ENCODE measurements at places on chromosomes 12 and 14. TPM values are rescaled to one million over a fixed set of nuclear protein-coding genes. Genes with fewer than 3 reads are reported as not detected.

DNA sequence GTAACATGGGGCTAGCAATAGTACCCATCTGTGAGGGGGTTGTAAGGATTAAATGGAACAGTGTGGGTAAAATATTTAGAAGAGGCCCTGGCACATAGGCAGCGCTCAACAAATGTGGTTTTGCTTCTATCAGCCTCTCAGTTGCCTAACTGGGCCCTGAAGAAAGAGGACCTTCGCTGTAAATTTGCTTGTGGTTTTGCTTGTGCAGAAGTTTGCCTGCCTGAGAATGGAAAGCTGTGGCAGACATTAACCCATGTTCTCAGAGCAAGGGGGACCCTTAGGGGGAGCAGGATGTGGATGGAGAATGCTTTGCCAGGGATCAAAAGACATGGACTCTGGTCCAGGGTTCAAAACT is 160.1 kb downstream of the BRMS1L start:
- no peak for DNase-seq

DNA sequence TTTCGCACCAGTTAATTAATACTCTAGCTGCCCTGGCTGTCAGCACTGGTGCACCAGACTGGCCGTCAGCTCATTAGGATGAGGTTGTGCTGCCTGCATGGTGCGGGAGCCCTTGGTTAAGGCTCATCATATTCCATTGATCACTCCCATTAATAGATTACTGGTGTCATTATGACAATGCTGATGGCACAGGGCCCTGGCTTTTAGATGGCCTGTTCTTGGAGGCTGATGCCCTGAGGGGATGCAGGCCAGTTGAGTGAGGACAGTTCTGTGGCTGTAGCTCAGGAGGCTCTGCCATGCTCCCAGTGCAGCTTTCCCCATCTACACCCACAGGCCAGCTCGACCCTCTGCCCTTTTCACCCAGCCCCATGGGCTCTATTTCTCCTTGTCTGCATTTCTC is 126.6 kb downstream of the PRMT8 start:
- no peak for DNase-seq

Gene KCNH3
- 0.58 TPM for total RNA-seq

- DNase-seq = no peak
Observed at GRCh38 chr12:122187466-122187865, 4.5 kb downstream of the LRRC43 start.

Gene SBNO1
- 30.2 TPM for total RNA-seq

DNA sequence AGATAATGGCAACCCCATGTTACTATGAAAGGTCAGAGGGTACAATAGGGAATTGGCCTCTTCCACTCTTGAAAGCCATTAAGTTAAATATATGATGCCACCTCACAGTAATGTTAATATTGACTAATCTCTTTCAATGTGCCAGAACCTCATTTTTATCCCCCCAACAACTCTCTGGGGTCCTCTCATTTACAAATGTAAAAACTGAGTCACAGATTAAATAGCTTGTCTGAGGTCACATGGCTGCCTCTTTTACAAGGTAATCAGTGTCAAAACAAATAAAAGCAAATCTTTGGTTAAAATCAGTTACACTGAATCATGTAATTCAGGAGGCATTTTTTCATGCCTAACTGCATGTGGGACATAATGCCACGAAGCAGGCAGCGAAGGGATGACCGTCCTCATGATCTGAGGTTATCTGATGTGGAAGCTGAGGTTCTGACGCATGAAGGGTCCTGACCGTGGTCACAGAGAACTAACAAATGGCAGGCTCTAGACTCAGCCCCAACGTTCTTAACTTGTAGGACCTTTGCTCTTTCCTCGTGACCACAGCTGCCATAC is 78.5 kb downstream of the PTPN21 start:
- DNase-seq = no peak

DNA sequence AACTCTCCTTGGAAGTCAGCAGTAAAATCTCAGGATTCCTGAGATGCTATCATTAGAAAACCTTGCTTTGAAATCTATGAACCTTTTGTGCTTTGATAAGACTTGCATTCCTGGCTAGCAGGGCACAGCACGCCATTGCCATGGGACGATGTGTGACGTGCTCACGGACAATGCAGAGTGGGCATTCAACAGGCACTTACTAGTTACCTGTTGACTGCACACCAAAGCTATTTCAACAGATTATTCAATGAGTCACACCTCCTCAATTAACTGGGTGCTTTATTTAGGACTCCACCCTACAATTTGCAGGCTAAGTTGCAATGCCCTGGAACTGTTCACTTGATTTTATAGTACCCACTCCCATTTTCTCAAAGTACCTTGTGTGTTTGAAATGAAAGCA is 11.3 kb downstream of the NOS1 start:
- DNase-seq = no peak

Gene KRT82
- not detected for total RNA-seq

- DNase-seq = no peak
Observed at GRCh38 chr12:92261071-92261470, 115.4 kb upstream of the BTG1 start.

Gene GLS2
- 0.79 TPM for total RNA-seq

Gene POTEG
- total RNA-seq = not detected

Gene TMEM121
- 1.3 TPM for total RNA-seq

DNA sequence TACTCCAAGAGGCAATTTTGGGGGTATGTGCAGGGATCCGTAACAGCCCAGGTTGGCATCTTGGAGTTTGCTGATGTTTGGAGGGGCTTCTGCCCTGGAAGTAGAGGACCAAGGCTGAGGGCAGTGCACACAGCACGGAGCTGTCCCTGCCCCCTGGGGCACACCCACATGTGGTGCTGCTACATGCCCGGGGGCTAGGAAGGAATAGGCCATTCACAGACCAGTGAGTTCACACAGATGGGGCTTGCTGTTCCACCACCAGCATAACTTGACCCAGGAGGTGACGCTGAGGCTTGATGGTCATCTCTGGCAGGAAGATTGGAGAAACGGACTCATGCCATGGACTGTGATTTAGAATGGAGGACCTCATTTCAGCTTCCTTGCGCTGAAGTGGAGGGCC is 231.1 kb upstream of the FKBP4 start:
- DNase-seq = no peak

Gene SOCS2
- total RNA-seq = 57.7 TPM

GRCh38 chr14:77097006-77097699 is 905 bp upstream of the CIPC start:
- no peak for DNase-seq

Gene KLRK1
- 1.3 TPM for total RNA-seq

Gene SYNDIG1L
- total RNA-seq = not detected

DNA sequence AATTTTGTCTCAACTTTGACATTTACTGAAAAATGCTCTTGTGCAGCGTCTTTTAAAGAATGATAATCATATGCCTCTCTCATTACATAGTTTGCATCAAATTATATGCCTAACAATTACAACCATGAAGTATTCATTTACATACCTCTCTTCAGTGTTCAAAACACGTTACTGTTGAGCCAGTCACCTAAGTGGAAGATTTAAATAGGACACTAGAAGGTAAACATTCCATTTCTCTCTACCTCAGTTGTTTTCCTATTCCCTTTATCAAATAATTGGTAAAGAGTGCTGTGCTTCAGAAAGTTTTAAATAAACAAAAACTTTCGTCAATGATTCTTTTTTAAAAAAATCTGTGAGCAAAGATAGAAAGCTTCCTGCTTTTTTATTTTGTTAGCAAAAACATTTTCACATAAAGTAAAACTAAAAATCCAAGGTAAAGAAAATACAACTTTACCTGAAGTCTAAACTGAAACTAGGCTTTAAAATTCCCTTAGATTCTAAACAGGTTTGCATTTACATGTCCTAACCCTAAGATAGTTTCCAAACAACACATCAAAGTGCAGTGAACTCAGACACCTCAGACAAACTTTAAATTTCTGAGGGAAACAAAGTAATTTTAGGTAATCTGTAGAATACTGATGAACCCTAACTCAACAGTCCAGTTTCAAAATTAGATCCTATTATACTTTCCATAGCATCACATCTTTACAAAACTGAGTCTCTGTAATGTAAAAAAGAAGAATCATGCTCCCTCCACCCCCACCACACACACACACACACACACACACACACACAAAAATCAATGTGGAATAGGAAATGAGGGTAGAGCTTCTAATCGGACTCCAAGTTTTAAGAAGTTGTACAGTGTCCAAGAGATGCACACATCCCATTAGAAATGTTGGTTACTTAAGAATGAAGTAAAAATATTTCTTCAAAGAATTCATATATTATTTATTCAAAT is 46.2 kb downstream of the PAWR start:
- DNase-seq = no peak

Gene AMN
- 0.21 TPM for total RNA-seq

Gene CCDC175
- 0.74 TPM for total RNA-seq

DNA sequence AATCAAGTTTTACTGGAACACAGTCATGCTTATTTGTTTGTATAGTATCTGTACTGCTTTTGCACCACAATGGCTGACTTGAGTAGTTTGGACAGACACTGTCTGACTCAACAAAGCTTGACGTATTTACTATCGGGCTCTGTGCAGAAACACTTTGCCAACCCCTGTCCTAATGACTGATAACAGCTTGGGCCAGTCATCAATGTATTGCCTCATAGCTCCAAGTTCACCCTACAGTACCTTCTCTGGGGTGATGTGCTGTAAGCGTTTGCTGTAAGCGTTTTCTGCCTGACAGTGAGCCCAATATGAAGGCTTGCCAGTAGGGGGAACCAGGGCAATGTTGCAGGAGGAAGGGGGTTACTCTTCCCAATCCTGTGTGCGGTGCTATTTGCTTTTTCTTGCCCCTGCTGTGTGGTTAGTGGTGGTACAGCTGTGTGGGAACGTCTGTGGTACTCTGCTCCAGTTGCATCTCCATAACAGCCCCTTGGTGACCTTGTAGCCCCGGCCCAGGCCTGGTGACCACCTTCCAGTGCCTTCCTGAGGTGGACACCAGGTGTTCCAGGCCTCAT is 5.4 kb upstream of the CCDC177 start:
- DNase-seq = no peak

Gene C1R
- 174 TPM for total RNA-seq

GRCh38 chr12:105507311-105508038 is 177.0 kb downstream of the C12orf75 start:
- DNase-seq = no peak

Gene NTN4
- 12.8 TPM for total RNA-seq

GRCh38 chr12:57720606-57721595 is 17.6 kb downstream of the AGAP2 start:
- no peak for DNase-seq

- no peak for DNase-seq
Observed at GRCh38 chr14:79318371-79318770, 892.9 kb downstream of the DIO2 start.

Gene ALDH1L2
- 27.7 TPM for total RNA-seq

Gene TMEM117
- total RNA-seq = 31.1 TPM

Gene CCND2
- total RNA-seq = 203 TPM

- DNase-seq = no peak
Observed at GRCh38 chr12:52662918-52663229, 10.9 kb upstream of the KRT2 start.

DNA sequence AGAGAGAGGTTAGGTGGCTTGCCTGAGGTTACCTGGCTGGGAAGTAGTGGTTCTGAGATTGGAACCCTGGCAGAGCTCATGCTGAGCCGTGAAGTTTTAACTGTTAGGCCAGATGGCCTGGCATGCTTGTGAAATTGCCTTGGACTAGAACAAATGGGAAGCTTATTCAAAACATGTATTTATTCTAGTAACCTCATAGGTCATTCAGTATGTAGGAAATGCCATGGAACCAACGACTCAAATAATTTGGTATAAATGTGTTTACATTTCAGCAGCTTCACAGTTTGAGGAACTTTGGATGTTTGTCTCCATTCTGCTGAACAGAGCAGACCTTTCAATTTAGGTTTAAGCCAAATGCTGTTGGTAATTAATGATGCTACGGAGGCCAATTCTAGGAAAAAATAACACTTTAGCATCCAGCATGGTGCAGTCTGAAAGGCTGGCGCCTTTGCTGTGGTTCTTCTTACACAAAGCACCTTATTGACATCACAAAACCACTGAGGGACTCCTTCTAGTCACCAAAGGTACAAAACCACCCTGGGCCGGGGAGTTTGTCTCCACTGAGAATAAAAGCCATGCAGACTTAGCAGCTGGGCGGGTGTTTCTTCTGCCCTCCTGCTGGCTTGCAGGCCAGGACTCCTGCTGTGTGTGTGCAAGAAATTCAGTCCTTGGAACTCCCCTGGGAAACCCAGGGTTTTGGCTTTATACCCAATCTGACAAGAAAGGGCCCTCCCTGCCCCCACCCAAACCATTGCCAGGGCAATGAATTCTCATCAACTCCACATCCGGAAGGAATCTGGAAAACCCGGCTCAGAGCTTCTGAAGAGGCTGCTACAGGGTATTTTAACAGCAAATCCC is 64.2 kb downstream of the ELK3 start:
- DNase-seq = no peak
